Mesothelial cell of epicardium (in vitro differentiated cells): ENCODE measurements at places on chromosomes 7 and 10.

- DNase-seq: no peak
These were observed 545.9 kb downstream of the SUGCT start for GRCh38 chr7:40680657-40681056.

DNA sequence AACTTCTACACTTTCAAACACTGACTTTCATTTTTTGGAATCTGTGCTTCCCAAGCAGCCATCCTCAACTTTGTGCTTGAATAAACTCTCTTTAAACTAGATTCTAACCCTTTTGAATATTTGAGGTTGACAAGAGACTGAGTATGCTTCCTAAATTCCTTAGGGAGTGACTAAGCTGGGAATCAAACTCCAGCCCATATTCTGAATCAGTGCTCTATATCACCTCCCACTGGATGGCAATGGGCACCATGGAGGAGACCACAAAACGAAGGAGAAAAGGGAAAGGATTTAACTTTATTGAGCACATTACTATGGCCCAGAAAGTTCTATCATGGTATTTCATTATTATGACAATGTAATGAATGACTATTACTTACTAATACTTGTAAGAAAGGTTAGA, 17.2 kb upstream of the SLC26A4 start:
- no peak for DNase-seq

- no peak for DNase-seq
These were observed 198.8 kb upstream of the KLF14 start for GRCh38 chr7:130932667-130933432.

DNA sequence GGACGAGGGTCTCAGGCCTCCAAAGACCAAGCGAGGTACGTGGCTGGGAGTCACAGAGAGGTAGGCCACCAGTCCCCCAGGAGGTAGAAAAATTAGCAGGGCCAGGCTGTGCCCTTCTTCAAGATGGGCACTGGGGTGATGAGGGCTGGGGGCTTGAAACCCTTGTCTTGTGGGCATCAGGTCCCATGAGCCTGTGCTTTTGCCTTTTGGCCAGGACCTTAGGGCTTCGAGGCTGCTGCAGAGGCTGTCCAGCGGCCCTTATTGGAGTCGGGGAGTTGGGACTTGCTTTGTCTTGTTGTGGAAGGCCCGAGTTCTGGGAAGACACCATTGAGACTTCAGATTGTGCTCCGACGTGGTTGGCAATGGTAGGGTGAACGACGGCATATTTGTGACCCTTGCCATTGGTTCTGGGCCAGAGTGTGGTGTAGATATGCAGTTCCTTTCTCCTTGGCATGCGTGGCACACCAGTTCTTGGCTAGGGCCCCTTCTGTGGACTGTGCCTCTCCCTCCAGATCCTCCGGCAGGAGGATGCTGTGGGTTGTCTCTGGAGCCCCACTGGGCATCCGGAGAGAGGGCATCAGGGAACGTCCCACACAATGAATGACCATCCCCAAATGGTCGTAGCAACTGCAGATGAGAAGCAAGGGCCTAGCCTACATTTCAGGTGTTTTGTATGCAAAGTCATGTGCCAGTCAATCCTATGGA, 931 bp downstream of the SH2D4B start:
- DNase-seq: peak; percentile 34

DNA sequence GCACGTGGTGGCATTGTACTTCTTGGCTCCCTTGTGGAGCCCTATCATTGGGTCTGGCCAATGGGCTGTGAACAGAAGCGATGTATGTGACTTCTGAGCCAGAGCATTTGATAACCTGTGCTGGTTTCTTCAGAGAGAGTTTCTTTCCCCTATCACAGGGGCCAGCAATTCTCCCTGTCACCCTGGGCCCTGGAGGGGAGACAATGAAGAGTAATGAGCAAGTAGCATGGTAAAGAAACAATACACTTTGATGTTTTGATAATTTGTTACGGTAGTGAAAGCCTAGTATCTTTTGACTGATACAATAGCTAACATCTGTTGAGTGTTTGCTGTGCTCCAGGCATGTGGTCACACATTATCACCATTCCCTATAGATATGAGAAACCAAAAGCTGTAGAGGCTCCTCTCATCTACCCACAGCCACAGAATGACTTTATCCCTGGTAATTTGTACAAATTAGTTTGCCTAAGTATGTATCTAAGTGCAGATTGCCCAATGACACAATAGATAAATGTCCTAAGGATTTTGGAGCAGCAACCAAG, 113.4 kb upstream of the SVIL start:
- DNase-seq: no peak

GRCh38 chr7:47709451-47709850, 127.5 kb upstream of the TNS3 start:
- DNase-seq: no peak

- no peak for DNase-seq
These were observed 56.8 kb downstream of the AUTS2 start for GRCh38 chr7:69654849-69655707.

DNA sequence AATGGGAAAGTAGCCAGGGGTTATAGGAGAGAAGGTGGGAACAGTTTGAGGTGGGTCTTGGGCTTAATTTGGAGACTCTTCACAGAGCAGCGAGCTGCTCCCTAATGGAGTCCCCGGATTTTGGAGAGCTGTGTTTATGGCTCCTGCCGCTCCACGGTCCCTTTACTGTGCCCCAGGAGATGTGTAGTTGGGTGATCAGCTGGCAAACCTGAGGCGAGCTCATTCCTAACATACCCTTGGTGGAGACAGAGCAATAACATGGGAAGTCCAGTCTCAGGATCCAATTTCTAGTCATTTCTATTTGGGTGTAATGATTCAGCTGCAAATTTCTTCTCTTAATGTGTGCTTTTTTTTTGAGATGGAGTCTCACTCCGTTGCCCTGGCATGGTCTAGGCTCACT, 1.5 kb downstream of the GARIN1A start:
- no peak for DNase-seq

GRCh38 chr7:99694201-99694911, 14.6 kb upstream of the CYP3A5 start:
- no peak for DNase-seq

- DNase-seq: no peak
These were observed 24.7 kb downstream of the EN2 start for GRCh38 chr7:155482511-155483183.

DNA sequence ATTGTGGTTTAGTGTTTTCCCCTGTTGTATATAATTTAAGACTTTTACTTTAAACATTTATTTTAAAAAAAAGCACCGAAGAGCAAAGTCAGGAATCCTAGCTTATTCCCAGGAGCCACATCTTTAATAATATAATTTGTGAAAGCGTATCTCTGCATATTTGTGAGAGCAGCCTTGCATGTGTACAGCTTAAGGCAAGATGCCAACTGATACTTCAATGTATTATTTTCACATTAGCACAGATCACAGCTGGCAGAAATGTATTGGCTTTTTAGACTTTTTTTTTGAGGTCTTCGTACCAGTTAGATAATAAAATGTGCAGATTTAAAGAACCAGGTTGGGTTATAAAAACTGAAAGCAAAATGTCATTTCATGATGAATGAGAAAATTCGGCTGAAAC, 845.7 kb upstream of the POT1 start:
- DNase-seq: no peak

- DNase-seq: no peak
These were observed 99.9 kb downstream of the ARMH3 start for GRCh38 chr10:101956117-101956516.

GRCh38 chr7:23207021-23207420, 25.2 kb downstream of the NUP42 start:
- DNase-seq: no peak

- no peak for DNase-seq
These were observed 71.0 kb upstream of the GTF2I start for GRCh38 chr7:74586258-74587175.

- DNase-seq: no peak
These were observed 30.6 kb downstream of the MAPK8 start for GRCh38 chr10:48336978-48337599.

DNA sequence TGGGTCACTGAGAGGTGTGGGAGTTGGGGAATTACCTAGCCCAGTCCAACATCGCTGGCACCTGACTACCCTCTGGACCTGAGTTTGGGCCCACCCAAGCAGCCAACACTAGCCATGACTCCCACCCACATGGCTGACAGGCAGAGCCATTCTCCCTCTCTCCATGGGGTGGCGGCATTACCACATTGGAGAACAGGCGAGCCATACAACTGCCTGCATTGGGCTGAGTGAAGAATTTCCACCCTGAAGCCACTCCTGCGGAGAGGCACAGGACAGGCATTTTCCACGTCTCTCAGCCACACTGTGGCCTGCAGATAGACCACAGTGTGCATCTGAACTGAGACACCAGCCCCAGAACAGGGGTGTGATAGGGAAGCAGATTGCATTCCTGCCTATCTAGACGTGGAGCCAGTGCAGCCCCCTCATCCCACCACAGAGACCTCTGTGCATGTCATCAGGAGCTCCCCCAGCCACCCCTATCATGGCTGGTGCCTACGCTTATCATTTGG, 58.2 kb upstream of the ANTXRL start:
- peak; percentile 48 for DNase-seq

GRCh38 chr10:78514459-78514858, 480.8 kb downstream of the RPS24 start:
- no peak for DNase-seq

DNA sequence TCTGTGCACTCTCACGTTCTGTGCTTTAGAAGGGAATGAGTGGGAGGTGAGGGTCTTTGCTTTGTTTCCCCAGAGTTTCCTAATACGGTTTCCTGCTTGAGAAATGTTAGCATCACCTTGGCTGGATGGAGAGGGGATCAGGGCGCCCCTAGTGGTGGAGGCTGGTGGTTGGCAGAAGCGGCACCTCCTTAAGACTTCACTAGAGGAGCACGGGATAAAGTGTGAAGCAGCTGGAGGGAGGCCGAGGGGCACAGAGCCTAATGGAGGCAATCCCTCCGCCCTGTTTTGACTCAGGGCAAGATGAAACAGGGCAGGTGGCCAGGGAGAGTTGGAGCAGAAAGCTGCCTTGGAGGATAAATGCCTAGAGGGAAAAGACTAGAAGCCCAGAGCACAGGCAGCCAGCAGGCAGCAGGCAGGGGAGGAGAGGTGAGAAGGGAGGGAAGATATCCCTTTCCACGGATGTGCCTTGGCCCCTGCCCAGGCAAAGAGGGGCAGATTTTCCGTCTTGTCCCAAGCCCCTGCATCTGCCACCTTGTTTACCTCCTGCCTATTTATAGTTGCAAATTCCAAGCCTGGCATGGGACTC, 56.0 kb upstream of the BTRC start:
- peak; percentile 53 for DNase-seq

- DNase-seq: no peak
These were observed 122.9 kb upstream of the FRMD4A start for GRCh38 chr10:14453593-14453992.

- no peak for DNase-seq
These were observed 45.1 kb upstream of the SGCE start for GRCh38 chr7:94700926-94701554.

GRCh38 chr7:155804431-155804831, 7.8 kb downstream of the SHH start:
- no peak for DNase-seq

DNA sequence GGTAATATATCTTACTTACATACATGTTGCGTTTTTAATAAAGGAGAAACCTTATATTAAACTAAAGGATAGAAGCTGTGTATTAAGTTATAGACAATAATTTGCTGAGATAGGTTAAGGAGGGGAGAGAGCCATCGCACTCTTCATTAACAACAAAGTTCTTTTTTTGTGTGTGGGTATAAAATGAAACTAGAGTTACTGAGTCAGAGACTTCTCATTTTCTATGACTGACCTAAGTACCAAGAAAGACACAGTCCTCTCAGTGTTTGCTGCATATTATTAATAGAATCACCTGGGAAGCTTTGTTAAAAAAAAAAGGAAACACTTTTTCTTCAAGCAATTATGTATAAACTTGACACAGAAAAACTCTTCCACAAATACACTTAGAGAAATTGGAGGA, 31.4 kb downstream of the FEZF1 start:
- no peak for DNase-seq

GRCh38 chr10:11434324-11434723, 177.1 kb downstream of the USP6NL start:
- DNase-seq: no peak

DNA sequence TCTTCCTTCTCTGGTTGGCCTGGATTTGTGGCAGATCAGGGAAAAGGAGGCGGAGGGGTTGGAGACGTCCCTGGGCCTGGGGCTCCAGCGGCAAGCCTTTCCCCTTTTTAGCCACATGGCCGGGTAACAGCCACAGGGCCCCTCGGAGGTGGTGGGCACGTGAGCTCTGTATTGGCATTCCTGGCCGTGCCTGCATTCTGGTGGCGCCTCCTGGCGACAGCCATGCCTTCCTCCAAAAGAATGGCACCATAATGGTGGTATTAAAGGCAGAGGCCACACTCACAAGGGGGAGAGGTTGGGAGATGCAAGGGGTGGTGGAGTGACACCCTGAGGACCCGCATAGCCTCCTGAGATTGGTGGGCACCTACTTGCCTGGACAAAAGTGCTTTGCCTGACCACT, 3.0 kb upstream of the AQP1 start:
- DNase-seq: no peak

- no peak for DNase-seq
These were observed 215.4 kb downstream of the TWIST1 start for GRCh38 chr7:18901982-18902421.
